ENCODE measurements at places on chromosomes 7 and 10.

DNA sequence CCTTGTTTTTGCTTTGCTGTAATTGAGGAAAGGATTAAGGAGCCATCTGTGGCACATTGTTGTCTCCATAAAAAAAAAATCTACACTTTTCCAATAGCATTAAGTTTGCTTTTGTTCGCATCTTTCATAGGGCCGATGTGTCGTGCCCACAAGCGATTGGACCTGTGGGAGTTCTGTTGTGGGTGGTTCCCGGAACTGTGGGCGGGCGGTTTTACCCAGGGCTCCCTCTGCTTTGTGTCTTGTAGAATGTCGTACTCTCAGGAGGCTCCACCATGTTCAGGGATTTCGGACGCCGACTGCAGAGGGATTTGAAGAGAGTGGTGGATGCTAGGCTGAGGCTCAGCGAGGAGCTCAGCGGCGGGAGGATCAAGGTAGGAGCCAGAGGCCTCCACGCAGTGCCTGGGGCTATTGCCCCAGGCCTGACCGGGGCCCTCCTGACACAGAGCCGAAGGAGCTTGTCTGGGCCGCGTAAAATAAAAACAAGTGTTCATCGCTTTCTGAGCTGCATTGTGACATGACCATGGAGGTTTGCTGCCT lies 92.4 kb downstream of the ACTR3B start:
- DNase-seq, result no peak

DNA sequence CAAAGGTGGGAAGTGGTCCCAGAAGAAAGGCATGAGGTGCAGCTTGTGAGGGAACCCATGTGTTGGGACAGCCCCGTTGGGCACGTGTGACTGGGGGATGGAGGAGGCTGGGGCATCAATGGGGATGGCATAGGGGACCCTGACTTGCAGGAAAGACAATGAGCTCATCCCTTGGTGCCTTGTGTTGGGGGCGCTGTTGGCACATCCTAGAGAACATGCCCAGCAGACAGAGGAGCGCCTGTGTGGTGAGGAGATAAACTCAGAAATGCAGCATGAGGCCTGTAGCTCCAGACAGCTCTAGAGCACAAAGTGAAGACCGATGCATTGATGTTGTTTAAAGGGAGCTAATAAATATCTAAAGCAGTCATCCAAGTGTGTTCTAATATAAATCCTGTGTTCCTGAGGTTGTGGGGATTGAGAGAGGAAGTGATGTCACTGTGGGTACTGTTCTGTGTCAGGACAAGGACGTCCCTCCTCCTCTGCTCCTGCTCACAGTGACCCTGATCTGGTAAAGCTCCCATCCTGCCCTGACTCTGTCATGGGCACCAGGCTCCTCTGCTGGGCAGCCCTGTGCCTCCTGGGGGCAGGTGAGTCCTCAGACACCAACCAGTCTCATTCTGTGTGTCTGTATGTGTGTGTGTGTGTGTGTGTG lies 126.1 kb upstream of the PRSS58 start:
- DNase-seq, result no peak

- DNase-seq, result no peak
Observed at GRCh38 chr7:2930310-2931033, 86.4 kb upstream of the GNA12 start.

- no peak for DNase-seq
Observed at GRCh38 chr7:76359978-76360638, 1.3 kb upstream of the YWHAG start.

- no peak for DNase-seq
Observed at GRCh38 chr10:117429643-117430265, 54.5 kb upstream of the PDZD8 start.

- DNase-seq, result no peak
Observed at GRCh38 chr10:88889559-88890337, 9.7 kb downstream of the STAMBPL1 start.

DNA sequence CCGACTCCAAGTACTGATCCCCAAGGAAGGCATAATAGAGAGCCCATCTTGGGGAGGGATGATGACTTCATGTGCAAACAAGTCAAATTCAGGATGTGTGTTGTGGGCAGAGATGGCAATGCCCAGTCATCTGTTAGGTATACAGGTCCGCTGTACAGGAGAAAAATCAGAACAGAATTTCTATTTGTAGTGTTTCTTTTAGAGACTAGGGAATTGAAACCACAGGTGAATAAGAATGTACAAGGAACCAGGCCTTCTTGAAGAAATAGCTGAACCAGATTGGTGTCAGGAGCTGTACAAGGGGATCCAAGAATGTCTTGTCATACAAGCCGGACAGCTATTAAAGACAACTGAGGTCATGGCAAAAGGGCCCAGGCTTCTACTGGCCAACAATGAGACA lies 147.9 kb downstream of the PFKFB3 start:
- no peak for DNase-seq

DNA sequence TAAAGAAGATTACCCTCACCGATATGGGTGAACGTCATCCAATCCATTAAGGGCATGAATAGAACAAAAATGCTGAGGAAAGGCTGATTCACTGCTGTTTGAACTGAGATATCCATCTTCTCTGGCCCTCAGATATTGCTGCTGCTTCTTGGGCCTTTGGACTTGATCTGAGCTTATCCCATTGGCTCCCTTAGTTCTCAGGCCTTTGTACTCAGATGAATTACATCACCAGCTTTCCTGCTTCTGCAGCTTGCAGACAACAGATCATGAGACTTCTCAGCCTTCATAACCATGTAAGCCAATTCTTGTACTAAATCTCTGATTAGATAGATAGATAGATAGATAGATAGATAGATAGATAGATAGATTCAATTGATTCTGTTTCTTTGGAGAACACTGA lies 40.2 kb downstream of the CYCS start:
- DNase-seq, result no peak

DNA sequence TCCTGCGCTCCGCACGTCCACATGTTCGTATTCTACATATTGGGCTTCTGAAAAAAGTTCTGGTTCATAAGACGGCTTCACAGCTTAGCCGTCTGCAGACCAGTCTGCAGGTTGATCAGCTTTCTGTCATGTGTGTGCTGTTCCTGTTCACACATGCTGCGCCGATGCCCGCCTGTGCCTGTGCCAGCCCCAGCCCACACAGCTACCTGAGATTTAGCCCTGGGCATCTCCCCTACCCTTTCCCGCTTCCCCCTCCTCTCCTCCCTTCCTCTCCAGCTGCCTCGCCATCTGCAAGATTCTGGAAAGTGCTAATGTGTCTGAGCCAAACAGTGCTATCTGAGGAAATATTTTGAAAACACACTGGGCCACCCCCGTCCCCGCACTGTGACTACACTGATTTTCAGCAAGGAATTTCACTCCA lies 7.1 kb downstream of the CHST3 start:
- DNase-seq, result no peak

GRCh38 chr7:156895024-156895780 lies 2.2 kb upstream of the LMBR1 start:
- DNase-seq, result no peak

GRCh38 chr10:101380353-101381017 lies 26.5 kb downstream of the BTRC start:
- DNase-seq, result no peak

DNA sequence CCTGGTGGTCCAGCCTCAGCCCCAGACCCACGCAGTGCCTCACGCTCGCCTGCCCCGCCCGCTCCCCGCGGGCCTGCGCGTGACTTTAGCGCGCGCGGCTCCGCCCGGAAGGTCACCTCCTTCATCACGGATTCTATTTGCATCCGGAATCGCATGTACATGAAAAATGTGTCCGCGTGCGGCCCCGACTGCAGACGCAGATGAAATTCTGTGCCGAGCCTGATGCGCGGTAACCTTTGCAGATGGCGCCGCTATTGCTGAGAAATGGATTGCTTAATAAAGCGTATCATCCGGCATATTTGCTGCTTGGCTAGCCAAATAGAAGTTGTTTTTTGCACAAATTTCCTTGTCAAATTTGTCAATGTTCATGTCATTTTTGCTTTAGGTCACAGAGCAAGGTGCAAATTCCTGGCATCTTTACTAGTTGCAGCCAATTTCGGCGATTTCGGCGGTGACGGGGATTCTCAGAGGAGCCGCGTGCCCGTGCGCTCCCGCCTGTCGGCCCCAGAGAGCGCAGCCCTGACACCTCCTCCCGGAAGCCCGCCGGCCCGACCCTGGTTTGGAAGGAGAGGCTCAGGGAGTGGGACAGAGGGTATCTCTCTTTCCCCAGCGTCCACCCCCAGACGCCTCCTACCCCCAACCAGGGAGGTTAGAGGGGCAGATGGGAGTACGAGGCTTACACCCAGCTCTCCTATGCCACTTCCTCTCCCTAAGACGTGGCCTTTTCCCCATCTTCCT lies 85.9 kb upstream of the PAX2 start:
- DNase-seq, result no peak

DNA sequence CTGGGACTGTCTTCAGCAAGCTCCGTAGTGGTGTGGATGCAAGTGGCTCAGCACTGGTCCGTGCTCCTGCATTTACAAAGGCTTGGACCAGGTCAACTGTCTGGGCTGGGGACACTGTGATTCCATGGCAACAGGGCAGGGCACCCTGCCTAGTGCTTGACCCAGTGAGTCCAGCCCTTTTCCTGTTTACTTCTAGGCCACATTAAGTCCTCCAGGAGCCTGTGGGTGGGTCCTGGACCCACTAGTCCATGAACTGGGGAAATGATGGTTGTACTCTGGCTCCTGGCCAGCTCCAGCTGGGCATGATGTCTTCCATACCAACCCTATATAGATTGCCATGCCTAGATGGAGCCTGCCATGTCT lies 152.0 kb downstream of the RPS24 start:
- DNase-seq, result no peak

DNA sequence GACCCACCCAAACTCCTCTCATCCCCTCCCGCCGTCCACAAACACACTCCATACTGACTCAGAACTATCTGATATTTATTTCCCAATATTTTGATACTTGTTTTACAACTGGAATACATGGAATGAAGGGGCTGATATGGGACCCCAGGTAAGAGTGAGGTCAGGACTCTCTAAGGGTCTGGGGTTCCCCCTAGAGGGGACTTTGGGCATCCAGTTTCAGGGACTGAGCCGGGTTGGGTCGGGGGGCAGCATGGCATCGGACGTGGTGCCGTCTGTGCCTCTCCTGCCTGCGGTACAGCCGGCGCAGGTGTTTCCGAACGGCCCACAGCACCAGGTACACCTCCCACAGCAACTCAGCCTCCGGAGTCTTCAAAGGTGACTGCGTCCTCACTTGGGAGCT lies 7.5 kb downstream of the SPACDR start:
- DNase-seq, result no peak

- DNase-seq, result no peak
Observed at GRCh38 chr10:73786512-73786885, 1.1 kb downstream of the ZSWIM8 start.

GRCh38 chr10:92834331-92834730 lies 14.0 kb upstream of the EXOC6 start:
- no peak for DNase-seq

DNA sequence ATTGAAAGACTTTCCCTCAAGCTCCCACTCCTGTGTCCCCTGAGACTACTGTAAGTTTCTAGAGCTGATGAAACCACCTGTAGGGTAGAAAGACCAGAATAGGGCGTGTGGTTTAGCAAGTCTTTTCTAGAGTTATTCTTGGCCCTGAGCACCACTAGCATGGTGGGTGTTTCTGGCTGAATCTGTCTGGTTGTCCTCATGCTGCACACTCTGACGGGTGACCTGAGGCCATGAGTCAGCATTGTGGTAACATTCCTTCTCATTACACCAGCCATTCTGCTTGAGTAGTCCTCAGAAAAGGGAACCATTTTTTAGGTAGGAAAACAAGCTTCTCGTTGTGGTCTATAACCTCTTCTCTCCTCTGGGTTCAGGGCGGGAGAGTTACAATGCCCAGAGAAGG lies 250.3 kb downstream of the SNX13 start:
- no peak for DNase-seq

DNA sequence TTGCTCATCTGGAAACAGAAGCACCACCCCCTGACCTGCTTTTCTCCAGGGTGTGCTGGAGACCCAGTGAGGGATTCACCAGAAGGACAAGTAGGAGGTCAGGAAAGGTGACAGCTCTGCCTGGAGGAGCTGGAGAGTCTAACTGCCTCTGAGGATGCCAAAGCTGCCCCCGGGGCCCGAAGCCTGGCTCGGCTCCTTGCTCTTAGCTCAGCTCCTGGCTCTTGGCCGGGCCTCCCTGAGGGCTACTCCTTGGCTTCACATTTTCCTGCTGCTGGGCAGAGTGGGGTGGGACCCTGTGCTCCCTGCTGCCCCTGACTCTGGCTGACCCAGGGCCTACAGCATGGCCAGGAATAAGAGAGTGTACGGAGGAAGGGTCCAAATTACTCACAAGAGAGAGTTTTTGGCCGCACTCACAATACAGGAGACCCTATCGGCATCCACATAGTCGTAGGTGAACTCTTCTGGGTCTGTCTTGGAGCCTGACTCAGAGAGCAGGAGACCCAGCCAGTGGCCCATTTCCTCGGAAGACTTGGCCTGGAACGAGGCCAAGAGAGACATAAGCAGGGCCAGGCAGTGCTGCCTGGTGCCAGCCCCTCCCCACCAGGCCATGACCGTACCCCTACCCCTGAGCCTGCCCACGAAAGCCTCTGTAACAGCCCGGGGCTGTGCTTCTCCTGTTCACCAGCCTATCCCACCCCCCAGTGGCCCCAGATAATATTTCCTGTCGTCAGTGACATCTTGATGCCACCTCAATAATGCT lies 63.1 kb downstream of the VWA2 start:
- DNase-seq, result no peak

- DNase-seq, result peak; percentile 46
Observed at GRCh38 chr7:45495618-45496017, 78.5 kb upstream of the ADCY1 start.

DNA sequence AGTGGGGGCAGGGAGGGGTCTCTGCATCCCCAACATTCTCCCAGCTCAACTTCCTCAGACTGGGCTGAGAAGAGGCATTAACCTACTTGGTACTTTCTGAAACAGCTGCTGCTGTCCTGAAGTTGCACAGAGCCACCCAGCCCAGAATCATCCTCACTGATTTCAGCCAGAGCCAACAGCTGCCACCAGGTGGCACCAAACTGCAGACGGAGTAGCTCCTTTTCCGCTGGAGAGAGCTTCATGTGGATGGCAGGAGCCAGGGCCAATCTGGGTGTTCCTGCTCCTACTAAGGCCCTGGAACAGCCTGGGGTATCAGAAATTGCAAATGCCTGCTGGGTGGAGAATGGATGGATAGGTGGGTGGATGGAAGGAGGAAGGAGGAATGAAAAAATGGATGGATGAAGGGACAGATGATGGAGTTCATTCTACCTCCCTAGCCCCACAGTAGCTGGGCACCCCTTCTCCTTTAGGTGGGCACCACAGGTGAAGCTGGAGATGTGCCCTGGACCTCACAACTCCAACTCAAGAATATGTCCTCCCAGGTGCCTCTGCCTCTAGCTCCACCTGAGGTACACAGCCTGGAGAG lies 11.8 kb upstream of the DRGX start:
- DNase-seq, result peak; percentile 57

GRCh38 chr7:30510124-30511075 lies 5.8 kb upstream of the GGCT start:
- no peak for DNase-seq

DNA sequence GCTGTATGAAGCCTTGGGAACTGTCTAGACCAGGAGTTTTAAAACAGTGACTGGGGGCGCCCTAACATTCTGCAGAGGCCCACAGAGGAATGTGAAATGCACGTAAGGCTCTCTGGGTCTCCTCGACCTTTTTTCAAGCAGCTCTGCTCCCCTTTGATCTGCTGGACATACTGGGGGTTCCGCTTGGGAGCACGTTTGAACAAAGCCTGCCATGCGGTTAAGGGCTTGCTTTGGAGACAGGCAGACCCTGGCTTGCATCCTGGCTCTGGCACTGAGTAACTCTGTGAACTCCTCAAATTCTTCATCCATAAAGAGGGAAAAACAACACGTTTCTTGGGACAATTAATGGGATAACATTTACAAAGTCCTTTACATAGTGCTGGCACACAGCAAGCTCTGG lies 7.8 kb downstream of the BEND7 start:
- no peak for DNase-seq

Measured in NT2/D1 (cell line).